NCI-H2081 (cell line): ENCODE measurements at places on chromosomes 7 and 10.

GRCh38 chr7:151352512-151352911 is 10.9 kb downstream of the NUB1 start:
- no peak for DNase-seq

DNA sequence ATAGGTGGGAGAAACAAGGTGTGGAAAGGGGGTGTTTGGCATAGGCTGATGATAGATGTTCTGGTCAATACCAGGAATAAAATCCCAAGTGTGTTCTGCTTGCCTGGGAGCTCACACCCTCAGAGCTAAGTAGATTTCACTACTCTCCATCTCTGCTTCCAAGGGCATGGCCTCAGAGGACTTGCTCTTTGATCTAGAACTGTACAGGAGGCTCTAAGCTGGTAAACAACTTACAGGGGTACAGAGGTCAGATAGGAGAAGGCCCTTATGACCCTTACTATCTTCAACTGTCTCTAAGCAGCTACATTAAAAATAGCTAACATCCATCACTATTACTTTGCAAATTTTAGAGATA is 221.5 kb upstream of the KLF14 start:
- DNase-seq: no peak

DNA sequence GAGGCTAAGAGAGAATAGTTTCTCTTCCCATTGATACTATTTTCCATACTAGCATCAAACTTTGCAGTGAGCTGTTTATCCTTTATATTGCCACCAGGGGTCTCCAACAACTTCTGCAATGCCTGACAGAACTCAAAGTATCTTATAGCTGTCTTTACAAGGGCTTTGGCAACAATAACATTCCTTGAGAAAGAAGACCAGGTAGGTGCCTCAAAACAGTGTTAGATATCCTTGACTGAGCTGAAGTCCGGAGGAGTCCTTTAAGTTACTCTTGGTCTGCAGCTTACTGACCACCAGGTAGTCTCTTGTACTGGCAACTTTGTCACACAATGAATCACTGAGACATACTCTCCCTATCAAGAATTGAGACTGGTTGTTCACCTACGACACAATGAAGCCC is 30.0 kb upstream of the TES start:
- peak; percentile 37 for DNase-seq

- no peak for DNase-seq
Observed at GRCh38 chr10:119138346-119139306, 26.9 kb downstream of the SFXN4 start.

DNA sequence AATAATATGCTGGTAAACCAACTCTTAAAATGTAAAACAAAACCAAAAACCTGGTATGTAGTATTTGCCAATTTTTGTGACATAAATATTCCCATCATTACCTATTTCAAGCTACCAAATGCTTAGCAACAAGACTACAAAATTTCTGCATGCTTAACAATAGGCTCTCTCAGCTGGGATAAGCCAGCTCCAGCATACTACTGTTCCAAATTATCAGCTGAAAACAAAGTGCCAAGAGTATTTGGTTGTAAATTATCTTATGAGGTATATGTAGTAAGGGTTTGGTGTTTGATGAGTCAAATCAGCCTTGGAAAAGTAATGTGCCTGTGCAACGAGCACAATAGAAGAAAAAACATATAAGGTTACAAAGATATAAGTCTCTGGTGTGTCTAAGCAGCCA is 263.2 kb downstream of the HGF start:
- no peak for DNase-seq

DNA sequence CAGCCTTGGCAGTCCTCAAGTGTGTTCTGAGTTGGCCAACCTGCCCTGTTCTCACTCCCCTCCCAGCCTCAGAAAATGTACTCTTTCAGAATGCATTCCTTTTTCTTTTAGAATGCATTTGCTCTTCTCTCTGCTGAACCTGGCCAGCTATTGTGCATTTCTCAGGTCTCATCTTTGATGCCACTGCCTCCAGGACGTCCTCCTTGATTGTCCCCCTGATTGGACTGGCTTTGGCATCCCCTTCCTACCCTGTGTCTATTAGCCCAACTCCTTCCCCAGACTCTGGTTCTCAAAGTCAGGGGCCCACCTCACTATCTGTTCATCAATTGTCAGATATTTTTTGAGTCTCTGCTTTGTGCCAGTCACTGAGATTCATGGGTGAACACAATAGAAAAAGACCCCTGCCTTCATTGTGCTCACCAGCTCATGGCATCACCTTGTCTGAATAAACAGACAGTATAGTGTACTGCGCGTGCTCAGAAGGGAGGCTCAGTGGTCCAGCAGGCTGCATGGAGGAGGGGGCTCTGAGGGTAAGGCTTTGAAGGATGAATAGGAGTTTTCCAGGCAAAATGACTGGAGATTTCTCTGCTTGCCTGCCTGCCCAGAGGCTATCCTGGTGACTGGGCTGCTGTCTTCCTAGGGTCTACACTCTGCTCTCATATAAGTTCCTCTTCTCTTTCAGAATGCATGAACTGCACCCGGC is 96.5 kb downstream of the MYL10 start:
- no peak for DNase-seq
